ENCODE measurements at places on chromosomes 4 and X.

- DNase-seq, result no peak
Observed at GRCh38 chr4:146368209-146368608, 153.5 kb downstream of the SLC10A7 start.

GRCh38 chr4:82043809-82044137 is 330.0 kb downstream of the HNRNPD start:
- no peak for DNase-seq

- DNase-seq, result no peak
Observed at GRCh38 chr4:98688411-98689290, 30.2 kb upstream of the TSPAN5 start.

GRCh38 chr4:14452001-14452400 is 550.3 kb upstream of the CPEB2 start:
- DNase-seq, result no peak

DNA sequence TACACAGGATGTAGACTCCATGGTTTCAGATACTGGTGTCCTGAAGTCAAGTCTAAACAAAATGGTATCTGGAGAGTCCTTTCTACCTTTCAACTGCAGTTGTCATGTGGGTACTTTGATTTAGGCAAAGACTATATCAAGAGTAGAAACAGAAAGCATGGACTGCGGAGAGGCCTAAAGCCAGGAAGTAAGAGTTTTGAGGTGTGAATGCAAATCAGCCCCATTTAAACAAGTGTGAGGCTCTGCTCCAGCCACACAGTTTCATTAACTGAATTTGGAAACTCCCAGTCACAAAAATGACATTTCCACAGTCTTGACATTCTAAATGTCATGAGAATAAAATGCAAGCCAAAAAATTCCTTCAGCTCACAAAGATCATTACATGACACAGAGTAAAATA is 87.2 kb upstream of the MCF2 start:
- DNase-seq, result no peak

- no peak for DNase-seq
Observed at GRCh38 chr4:127759893-127760292, 22.2 kb upstream of the HSPA4L start.

All from stimulated activated CD8-positive, alpha-beta memory T cell treated with anti-CD3 and anti-CD28 coated beads, Interleukin-7, amount 100 ng/mL, for 4 hours (primary cell).